Renal cortical epithelial cell (primary cell): ENCODE measurements at places on chromosomes 5 and 9. TPM values are rescaled to one million over a fixed set of nuclear protein-coding genes. Genes with fewer than 3 reads are reported as not detected.
A peak's percentile ranks its signal among the peaks of the same experiment; 100 is the strongest.

DNA sequence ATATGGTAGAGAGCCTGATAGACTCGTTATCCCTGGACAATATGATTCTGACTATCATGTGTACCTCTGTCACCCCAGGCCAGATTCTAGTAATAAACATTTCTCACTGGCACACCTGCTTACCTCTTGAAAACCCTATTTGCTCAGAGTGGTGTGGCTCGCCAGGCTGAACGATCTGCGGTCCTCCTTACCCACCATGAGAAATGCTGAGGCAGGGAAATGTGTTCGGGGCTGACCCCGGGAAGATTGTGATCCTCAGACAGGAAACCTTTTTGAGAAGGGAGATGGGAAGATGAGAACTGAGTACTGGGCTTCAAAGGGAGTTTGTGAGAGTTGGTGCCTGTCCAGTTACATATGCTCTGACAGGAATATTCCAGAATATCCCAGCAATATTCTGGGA is 10.7 kb upstream of the PRXL2C start:
- no peak for DNase-seq

GRCh38 chr9:118222375-118222774 is 518.2 kb downstream of the TLR4 start:
- peak; percentile 67 for DNase-seq

GRCh38 chr5:142012186-142012785 is 541 bp downstream of the GNPDA1 start:
- peak; percentile 27 for DNase-seq

DNA sequence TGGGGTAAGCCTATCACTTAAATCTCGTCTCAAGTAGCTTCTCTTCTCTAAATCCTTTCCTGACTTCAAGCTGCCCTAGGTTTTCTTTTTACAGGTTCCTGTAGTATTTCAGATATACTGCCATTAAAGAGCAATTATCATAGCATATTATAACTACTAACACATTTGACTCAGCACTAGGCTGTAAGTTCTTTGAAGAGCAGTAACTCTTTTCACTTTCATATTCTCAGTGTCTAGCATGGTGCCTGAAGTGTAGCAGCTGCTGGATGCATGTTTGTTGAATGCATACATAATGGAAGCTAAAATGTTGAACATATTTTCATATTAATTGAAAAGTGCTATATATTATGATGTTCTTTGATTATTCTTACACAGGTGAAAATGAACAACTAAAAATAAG is 22.5 kb downstream of the CCDC152 start:
- no peak for DNase-seq

DNA sequence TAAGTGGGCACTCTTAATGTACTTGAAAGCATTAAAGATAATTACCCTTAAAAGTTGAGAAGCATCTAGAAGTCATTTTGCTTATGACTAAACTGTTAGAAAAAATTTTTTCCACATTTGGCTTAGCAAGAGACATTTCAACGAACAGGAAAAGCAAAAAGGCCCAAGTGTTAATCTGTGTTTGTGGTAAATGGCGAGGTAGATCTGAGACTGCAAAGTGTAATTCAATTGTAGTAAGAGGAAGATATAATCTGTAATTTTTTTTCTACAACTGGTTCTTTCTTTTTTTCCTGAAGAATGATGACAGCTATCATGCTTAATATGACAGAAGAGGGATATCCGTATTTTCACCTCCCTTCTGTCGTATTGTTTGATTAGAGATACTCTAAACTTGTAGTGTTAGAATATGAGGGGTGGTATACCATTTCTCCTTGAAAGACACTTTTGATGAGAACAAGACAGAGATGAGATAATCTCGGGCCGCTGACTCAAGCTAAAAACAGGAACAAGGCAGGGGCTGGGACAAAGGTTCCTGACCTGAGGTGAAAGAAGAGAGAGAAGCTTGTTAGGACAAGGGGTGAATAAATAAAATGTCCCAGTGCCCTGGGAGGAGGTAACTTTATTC is 459.3 kb upstream of the ZNF608 start:
- no peak for DNase-seq

ANKRD18A gene
- total RNA-seq = 2.6 and 3.8 TPM in 2 replicates

GNA14 gene
- total RNA-seq = 0.10 and 0.17 TPM in 2 replicates

DNA sequence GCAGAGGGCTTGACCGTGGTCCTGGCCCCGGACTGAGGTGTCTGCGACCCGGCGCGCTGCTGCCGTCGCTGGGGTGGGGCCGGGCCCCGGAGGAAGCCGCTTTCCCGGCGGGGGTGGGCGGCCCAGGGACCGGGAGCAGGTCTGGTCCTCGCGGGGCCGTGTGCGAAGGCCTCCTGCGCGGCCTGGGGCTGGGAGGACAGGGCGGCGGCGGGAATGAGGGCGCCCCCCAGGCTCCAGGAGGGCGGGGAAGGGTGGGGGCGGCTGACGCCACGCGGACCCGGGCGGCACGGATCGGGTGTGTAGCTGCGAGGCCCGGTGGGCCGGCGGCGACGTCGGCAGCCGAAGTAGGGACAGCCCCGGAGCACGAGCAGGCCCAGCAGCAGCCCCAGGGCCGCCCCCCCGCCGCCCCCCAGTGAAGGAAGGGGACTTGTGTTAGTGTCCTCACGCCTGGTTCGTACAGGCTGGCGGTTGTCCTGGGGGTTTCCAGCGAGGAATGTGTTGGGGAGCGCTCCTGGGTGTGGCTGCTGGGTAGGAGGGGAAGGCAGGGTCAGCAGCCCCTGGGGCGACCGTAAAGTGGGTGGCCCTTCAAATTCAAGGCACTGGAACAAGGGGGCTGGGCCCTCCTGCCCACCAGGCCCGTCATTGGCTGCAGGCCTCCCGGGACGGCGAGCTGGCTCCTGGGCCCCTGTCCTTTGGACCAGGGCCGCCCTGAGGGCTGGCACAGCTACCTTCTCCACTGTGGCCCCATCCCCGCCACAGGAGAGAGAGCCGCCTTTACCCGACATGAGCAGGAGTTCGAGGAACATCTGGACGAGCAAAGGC is 597 bp upstream of the TMEM250 start:
- DNase-seq = peak; percentile 16

TAF11L5 gene
- not detected in 2 replicates for total RNA-seq

GZMA gene
- total RNA-seq = not detected in 2 replicates
